NCI-H1417 treated with DMSO at 0.1 percent for 48 hours (cell line): ENCODE measurements at places on chromosomes 11 and 22.

- no peak for DNase-seq
These were observed 4.4 kb upstream of the MMP1 start for GRCh38 chr11:102802341-102802740.

DNA sequence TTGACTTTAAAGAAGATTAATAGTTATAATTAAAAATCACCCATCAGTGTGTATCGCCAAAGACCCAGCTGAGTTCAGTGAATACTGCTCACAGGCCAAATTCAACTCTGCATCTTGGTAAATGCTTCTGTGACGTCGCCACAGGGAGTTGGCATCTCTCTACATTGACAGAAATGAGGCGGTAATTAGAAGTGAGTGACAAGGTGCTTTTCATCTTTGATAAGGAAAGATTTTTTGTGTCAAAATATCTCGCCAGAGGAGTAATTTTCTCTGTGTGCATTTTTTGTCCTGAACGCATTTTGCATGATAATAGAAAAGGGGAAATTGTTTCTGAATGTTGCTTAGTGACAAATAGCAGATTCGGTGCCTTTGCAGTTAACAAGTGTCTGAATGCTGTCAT is 345.8 kb downstream of the CNTN5 start:
- no peak for DNase-seq

GRCh38 chr11:15780382-15780781 is 576.0 kb downstream of the SOX6 start:
- no peak for DNase-seq

DNA sequence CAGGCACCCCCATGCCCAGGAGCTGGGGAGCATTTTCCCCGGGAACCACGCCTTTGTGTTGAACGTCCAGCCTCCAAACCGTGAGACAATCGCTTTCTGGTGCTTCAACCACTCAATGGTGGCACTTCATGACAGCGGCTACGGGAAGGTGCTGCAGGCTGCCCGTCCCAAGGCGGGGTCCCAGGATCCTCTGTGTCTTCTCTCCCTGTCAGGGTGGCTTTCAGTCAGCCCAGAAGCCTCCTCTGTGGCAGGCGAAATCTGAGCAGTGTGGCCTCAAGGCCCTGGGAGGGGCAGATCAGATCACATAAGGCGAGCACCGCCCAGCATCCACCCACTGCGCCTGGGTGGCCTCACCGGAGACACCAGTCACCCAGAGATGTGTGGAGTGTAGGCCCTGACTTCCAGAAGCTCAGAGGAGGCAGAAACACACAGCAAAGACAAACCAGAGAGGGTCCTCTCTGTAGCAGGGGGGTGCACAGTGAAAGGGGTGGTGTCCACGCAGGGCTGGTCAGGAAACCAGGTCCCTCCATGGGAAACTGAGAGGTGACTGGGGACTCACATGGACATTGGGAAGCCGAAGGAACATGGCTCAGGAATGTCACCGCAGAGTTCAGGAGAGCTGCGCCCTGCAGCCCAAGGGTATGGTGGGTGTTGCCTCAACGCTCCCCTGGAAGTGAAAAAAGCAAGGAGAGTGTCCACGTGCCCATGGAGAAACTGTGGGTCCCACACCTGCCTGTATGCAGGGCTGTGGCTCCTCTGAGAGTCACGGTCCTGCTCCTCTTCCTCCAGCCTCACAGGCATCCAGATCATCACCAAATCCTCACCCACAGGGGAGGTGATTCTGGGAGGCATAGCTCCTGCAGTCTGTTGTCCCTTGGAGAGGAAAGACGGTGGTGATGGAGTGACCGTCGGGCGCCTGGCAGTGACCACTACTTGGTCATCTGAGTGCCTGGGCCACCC is 1420.7 kb downstream of the TBC1D22A start:
- DNase-seq, result no peak

GRCh38 chr11:10803676-10804075 is 5.0 kb downstream of the EIF4G2 start:
- no peak for DNase-seq

DNA sequence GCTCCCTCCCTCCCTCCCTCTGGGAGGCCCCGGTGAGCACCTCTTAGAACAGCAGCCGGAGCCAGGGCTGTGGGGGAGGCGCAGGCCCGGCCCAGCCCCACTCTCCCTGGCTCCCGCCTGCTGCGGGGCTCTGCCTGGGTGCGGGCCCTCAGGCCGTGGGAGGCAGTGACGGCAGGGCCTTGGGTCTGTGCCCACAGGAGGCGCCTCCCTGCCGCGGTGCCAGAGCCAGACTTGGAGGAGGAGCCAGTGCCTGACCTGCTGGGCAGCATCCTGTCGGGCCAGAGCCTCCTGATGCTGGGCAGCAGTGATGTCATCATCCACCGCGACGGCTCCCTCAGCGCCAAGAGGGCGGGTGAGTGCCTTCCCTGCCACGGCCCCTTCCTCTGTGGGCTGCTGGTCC is 9.5 kb downstream of the IRF7 start:
- no peak for DNase-seq
